ENCODE measurements at places on chromosomes 5 and 9.

DNA sequence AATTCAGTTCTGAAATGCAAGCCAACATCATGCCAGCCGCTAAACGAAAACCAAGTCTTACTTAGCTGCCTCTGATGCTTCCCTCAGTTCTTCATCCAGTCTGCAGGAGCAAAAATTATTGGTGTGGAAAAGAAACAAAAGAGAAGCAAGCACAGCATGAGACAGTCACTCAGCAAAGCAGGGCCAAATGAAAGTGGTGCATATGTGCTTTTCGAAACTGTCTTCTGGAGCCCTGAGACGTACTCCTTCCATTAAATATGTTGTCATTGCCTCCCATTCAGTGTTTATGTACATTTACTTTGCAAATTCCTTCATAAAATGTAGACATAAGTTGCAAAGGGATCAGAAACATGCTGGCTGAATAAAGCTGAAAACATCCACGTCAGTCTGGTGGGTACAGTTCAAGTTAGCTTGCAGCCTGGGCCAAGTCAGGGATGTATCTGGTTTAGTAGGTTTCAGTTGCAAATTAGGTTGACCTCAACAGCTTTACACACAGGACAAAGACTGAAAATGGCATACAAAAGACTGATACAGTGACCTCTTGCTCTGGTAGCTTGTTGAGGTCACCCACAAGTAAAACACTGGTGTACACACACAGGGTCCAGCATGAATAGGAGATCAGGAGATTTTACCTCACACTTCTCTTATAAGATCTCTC lies 139.7 kb upstream of the PCA3 start:
- DNase-seq = no peak

DNA sequence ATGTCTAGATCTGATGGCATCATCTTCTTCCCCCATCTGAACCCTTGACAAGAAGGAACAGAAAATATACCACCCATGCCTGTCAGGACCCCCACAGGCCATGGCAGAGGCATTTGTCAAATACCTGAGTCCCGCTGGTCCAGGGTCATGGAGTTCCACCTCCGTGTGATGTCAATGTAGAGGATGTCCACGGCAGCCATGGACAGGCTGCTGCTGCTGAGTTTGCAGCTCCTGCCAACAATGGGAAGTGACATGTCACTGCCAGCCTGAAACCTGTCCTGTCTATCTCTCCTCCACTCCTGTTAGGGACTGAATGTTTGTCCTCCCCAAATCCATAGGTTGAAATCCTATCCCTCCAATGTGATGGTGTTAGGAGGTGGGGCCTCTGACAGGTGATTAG lies 208.8 kb downstream of the DAB2IP start:
- DNase-seq = no peak

GRCh38 chr5:52876456-52876855 lies 88.7 kb downstream of the ITGA1 start:
- DNase-seq = no peak

DNA sequence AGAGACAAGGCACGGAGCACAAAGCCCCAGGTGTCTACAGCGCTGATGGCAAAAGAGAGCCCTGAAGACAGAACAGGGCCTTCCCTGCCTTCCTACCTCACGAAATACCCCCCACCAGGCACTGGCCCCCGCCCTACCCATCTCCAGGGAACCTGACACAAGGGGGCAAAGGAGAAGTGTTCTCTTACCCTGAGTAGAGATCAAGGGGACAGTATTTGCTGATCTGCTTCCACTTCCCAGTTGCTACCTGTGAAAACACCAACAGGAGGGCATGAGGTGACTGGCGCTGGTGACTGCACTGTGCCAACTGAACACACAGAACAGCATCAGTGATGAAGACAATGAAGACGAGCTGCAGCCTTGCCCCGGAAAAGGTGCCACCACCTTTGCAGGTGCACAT lies 27.4 kb downstream of the IPPK start:
- DNase-seq = peak; percentile 42

- DNase-seq = no peak
Measured at GRCh38 chr9:93807166-93808074, 147.7 kb downstream of the BARX1 start.

- no peak for DNase-seq
Measured at GRCh38 chr9:2790466-2790865, 53.4 kb downstream of the PUM3 start.

DNA sequence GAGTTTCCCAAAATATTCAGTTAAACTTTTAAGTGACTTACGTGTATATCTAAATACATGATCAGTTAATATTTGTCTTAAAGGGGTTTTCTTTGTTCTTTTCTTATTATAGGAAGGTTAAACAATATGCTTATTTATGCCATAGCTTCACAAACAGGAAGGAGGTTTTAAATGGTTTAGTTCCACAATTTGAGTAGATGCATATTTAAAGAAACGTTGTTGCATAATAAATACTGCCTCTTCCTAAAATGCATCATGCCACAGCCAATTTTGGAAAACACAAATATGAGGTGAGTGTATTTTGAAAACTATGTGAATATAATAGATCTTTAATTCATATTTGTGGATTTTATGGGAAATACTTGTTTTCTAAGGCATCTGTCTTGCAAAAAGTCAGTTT lies 2.5 kb upstream of the ADRB2 start:
- DNase-seq = no peak

DNA sequence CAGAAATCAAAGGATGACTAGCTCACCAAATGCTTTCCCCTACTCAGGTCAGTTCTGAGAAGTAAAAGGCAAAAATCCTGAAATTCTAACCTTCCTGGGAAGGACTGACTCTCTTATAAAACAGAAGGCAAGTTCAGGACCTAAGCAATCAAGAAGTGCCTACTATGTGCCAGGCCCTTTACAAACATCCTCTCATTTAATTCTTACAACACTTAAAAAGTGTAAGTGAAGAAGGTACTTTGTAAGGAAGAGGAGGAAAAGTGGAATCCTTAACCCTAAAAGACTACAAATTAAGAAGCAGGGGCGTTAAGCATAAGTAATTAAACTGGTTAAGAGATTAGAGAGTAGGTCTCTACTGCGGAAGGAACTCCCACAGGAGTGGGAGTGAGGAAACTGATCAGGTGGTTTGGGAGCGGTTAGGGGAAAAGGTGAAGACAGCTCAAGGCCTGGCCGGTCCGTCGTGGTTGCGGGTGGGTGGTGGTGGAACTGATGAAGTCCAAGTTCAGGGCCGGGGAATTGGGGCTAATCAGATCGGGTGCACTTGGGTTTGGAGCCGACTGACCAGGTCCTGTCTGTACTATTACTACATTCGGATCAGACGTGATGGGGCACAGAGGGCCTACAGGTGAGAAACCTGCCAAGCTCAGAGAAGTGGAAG lies 839 bp downstream of the MED27 start:
- DNase-seq = no peak

DNA sequence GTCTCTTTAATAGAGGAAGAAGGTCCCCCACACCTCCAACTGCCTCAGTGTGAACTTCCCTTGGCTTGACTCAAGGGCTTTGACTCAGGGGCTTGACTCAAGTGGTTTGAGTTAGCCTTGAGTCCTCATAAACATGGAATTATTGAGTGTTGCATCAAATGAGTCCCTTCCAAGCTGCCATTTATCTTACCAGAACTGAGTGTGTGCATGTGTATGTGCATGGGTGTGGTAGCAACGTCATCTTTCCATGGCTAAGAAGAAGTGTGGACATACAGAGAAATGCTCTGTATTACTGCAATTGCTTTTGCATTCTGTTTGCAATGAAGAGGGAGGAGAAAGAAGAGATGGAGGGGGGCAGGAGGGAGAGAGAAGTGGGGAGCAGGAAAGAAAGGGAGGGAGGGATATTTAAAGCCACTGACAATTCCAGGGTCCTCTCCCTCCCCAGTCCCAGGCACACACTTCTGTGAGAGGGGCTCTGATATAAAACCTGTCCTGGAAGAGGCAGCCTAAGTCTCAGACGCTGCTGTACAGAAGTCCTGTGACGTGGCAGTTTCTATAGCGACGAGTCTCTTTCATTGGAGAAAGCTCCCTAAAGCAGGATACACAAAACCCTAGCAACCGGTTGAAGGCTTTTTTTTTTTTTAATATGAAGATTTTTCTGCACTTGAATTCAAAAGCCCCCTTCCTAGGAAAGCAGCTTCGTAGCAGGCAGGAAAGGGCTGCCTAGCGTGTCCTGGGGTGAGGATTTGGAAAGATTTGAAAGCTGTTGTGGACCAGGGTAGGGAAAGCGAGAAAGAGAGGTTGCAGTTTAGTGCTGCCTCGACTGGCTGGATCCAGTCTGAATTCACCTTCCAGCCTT lies 93.3 kb upstream of the MAP1B start:
- no peak for DNase-seq

DNA sequence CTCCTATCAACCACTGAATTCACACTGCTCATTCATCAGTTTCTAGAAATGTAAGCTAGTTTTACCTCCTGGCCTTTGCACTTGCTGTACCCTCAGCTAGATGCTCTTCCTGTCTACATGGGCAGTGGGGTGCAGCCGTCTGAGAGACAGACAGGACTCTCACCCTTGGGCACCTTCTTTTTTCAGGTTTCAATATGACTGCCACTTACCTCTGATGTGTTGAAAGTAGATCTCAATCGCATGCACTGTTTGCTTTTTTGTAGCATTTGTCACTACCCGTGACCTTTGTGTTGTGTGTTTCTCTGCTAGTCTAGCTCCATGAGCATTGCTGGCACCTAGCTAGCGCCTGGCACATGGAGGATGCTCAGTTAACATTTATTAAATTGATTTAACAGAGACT lies 403.1 kb upstream of the TRPC7 start:
- no peak for DNase-seq

DNA sequence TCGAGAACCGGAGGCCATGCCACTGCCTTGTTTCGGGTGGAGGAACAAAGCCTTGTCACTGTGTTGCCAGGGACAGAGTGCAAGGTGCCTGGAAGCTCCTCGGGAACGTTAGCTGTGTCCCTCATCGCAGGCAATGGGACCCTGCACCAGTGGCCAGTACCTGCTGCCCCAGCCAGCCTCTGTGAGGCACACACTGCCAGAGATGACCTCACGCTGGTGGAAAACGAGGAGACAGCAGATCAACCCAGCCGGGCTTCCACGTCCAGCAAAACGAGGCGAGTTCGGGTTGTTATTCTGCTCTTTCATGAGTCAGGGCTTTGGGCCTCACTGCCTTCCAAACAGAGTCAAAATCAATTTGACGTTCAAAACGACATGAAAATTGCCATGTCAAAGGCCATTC lies 104.1 kb downstream of the ADAMTS2 start:
- peak; percentile 52 for DNase-seq

DNA sequence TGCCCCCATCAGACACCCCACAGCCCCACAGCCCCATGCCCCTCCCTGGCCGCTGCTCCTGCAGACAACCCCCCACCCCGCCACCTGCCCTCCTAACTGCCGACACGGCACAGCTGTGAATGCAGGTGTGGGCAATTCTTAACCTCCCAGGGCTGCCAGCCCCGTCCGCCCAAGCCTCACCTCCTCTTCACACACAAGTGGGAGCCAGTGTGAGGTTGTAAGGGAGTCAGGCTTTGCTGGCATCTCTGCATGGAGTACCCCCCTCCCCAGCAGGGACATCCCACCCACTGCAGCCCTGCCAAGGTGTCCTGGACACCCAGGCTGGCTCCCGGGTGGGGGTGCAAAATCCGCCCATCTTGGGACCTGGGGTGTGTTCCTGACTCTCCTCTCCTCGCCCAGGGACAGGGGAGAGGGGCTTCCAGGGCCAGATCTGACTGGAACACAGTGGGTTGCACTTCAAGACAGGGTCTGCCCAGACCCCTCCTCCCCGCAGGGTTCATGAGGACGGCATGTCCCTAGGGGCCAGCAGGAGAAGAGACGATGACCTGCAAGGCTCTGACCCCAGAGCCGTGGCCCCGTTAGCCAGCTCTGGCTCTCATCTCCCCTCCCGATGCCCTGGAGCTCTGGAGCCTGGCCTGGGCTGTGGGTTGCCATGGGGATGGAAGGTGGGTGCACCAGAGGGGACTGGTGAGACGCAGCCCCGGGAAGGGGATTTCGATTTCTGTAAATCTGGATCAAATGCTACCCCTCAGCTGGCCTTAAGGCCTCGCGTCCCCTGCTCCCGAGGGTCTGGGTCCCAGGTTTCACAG lies 34.4 kb downstream of the SARDH start:
- no peak for DNase-seq

DNA sequence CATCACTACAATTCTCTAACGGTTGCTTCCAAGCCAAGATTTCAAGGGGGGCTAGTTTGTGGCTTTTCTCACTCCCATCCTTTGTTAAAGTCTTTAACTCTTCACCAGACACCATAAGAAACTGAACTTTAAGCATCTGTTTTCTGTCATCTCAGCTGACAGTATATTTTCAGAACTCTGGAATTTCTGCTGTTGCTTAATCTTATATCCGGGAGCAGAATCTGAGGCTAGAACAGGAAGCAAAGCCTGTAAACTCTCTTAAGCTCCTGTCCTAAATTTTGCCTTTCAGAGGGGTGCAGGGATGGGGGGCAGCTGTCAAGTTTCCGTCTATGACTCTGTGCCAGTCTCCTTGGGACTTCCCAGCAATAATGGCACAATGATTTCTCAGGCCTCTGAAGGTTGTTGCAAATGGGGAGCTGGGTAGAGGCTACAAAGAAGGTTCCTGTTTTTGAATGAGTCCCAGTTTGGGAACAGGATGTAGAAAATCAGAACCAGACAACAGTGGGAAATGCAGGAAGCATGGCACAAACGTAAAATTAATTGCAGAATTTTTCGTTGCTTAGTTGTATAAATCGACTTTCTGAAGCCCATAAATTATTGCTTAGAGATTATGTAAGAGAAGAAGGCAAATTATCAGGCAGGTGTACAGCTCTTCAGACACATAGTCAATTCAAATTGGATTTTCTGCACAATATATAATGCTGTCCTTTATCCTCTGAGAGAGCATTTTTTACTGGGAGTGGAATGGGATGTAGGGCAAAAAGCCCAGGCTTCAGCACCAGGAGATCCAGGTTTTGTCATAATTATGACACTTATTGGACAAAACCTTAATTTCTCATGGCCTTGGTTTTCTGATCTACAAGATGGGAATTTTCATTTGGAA lies 430.9 kb downstream of the DMAC1 start:
- no peak for DNase-seq

GRCh38 chr5:135458921-135459331 lies 6.8 kb upstream of the TIFAB start:
- DNase-seq = no peak

DNA sequence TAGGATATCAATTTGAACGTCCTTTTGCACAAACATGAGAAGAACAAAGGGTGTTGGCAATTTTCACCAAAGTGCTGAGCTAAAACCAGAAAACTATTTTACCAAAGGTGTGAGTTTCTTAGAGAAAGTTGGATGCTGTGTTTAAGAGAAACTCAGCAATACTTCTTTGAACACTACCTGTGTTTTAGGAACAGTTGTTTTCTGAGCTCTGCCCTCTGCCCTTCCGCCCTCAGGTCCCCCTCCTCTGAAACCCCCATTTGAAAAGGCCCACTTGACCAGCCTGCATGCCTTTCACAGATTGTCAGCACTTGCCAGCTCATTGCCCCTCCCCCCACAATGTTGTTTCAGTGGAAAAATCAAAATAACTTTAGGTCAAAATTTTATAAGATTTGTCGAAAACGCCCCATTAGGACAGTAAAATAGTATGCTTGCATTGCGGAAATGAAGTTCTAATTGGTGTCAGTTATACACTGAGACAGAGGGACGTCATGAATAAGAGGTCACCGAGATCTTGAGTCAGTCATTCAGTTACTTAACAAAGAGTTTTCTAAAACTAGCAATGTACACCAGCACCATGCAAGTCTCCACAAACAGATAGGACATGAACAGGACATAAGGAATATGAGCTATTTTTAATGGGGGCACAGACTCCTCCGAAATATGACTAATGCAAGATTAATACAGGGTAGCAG lies 61.9 kb upstream of the IL7R start:
- no peak for DNase-seq

GRCh38 chr5:170357955-170358444 lies 31.2 kb downstream of the KCNMB1 start:
- DNase-seq = peak; percentile 77
